Mucosa of gallbladder (tissue), 1 donor: ENCODE measurements at places on chromosomes 7 and 10. TPM values are rescaled to one million over a fixed set of nuclear protein-coding genes. Genes with fewer than 3 reads are reported as not detected.
A peak's percentile ranks its signal among the peaks of the same experiment; 100 is the strongest.

The MEIG1 gene
- total RNA-seq, result not detected

The TFR2 gene
- total RNA-seq, result 13.8 TPM

The HACD1 gene
- 17.0 TPM for total RNA-seq

GRCh38 chr7:155722118-155722517 is 77.7 kb downstream of the RBM33 start:
- DNase-seq, result no peak

DNA sequence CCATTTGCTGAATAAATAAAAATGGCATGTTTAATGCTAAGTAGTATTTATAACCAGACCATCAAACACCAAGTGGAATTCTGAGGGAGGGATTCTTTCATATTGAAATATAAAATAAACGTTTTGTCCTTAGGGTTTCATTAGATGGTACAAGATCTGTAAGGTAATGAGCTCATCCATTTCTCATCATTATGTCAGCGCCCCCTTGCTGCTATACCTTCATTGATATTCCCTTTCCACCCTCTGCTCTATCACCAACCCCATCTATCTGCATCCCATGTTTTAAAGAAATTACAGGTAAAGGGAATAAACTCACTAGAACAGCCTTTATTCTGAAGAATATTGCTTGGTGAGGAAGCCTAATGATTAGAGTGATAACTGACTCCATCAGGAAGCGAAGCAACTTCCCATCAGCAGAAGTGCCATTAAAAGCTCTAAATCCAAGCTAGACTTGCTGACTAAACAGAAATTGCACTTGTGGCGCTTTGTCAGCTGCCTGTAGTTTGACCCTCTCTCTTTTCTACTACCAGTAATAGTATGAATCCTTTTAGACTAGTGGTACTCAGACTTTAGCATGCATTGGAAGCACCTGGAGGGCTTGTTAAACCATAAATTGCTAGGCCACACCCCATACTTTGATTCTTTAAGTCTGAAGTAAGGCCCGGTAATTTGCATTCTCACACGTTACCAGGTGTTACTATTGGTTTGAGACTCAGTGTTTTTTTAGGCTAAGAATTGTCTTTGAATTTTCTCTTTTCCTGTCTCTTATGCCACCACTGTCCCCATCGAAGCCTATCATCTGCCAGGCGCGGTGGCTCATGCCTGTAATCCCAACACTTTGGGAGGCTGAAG is 27.5 kb downstream of the ADD3 start:
- no peak for DNase-seq

DNA sequence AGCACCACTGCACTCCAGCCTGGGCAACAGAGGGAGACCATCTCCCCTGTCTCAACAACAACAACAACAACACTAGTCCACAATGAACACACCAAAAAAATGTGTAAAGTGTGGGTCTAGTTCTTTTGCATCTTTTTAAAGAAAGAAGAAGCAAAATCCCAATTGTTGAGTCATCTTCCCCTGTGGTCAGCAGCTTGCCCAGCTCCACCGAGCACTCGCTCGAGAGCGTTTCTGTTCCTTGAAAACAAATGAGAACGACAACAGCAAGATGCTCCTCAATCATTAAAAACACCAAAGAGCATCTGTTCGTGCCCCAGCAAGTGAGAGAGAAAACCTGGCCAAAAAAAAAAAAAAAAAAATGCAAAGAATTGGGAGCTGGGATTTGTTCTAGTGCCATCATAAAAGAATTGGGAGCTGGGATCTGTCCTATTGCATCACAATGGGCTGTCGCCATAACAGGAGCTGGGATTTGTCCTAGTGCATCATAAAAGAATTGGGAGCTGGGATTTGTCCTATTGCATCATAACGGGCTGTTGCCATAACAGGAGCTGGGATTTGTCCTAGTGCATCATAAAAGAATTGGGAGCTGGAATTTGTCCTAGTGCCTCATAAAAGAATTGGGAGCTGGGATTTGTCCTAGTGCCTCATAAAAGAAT is 118.1 kb downstream of the PTPRN2 start:
- DNase-seq, result no peak

- DNase-seq, result no peak
These were observed 143.7 kb upstream of the GRM3 start for GRCh38 chr7:86499986-86500385.

DNA sequence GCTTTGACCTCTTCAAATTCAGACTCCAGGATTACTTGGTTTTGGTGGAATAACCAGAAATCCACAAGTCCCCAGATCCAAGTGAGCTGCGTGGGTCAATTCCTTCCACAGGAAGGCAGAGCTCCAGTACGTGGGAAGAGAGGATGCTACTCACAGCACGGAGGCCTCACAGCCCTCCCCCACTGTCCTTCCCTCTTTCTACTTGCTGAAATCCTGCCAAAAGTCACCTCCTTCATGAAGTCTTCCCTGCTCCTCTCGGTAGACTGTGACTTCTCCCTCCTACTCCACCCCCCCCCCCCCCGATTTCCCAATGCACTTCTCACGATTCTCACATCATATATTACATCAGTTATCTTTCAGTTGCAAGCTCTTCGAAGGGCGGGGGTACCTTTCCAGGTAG is 12.3 kb downstream of the CAMK2G start:
- no peak for DNase-seq

- DNase-seq, result peak; percentile 34
These were observed 11.9 kb downstream of the RGR start for GRCh38 chr10:84256510-84257342.
